CD8-positive, alpha-beta memory T cell (primary cell): ENCODE measurements at places on chromosomes 2 and 18. TPM values are rescaled to one million over a fixed set of nuclear protein-coding genes. Genes with fewer than 3 reads are reported as not detected.

- DNase-seq, result no peak
These were observed 195.4 kb upstream of the RMP24 start for GRCh38 chr18:35777039-35777438.

GRCh38 chr2:193776988-193777387 is 1582.3 kb upstream of the TMEFF2 start:
- DNase-seq, result no peak

DNA sequence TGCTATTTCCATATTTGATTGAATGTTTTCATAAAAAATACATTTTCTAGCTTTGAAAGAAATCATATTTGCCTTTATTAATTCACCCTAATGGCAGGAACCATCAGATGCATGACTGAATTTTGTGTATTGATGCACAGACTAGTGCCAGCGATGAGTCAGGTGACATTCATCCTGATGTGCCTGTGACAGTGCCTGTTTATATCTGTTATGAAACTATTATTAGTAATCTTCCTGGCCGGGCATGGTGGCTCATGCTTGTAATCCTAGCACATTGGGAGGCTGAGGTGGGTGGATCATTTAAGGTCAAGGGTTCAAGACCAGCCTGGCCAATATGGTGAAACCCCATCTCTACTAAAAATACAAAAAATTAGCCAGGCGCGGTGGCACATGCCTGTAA is 170.0 kb downstream of the TSN start:
- no peak for DNase-seq

DNA sequence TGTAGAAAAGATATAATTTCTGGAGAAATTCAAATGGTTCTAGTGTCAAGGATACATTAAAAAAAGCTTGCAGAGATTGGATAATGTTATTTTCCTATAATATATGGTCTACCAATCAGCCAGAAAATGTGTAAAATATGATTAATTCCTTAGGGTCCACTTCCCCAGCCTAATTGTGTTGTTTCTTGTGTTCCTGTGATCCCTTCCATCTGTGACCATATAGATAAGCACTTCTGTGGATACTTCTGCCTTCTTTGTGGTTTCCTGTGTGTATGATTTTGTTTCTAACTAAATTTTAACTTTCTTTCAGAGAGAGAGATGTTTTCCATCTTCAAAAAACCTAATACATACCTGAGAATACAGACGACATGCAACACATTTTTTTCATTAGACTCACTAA is 367.1 kb upstream of the PIK3C3 start:
- no peak for DNase-seq

- no peak for DNase-seq
These were observed 13.0 kb downstream of the C2orf74 start for GRCh38 chr2:61175036-61175435.

DNA sequence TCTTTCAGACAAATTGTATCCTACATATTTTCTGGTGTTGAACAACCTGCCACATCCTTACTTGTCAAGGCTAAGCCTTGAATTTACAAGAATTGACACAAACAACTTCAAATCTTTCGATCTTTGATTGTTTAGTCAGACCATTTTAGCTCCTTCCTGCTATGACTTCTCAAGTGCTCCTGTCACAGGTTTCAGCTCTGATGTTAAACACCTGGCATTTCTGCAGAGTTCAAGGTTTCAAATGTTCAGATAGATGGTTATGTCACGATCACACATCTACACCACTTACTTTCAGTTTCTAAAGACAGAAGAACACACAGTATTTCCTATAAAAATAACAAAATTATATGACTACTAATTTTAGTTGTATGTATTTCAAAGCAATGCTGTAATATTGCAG is 84.0 kb downstream of the RND3 start:
- no peak for DNase-seq

GRCh38 chr18:79329786-79330185 is 65.9 kb upstream of the NFATC1 start:
- DNase-seq, result no peak

- DNase-seq, result no peak
These were observed 298.0 kb upstream of the SOX11 start for GRCh38 chr2:5394223-5394622.

DNA sequence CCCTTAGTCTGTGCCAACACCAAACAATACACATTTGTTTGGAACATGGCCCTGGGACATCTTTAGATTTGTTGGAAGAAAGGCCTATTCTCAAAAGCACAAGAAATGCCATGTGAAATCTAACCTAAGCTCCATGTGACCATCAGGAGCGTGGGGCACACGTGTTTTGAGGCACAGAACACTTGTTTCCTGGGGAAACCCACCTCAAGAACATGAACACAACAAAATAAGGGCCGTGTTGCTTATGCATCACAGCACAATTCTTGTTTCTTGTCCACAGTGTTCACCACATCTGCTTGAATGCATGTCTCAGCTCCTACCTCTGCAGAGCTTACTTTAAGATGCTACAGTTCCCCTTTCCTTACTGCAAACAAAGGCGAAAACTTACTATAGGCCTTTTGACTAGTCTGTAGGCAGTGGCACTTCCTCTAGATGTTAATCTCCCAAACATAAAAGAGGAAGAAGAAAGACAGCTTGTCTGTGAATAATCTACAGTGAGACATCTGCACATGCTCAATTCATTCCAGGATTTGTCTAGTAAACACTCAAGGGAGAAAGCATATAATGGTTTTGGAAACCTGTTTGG is 165.0 kb downstream of the ANKRD44 start:
- peak; percentile 66 for DNase-seq

DNA sequence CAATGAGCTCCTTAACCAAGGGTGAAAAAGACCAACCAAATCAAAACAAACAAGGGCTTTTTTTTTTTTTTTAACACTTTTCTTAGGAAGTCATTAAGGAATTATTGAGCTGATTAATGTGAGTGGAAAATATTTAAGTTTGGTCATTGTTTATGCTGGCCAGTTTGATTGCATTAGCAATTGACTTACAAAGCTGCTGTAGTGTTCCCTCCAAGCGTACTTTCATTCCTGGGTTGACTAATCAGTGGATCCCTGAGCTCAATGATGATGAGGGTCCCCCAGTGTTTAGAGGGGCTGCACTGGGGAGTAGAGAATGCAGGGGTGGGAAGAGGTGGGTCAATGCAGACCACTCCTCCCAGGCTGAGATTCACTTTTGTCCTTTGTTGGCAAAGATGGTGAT is 119.3 kb downstream of the PRKCE start:
- DNase-seq, result no peak

- DNase-seq, result no peak
These were observed 145.0 kb downstream of the CLIP4 start for GRCh38 chr2:29260142-29260772.

GRCh38 chr2:154195644-154196195 is 324.0 kb downstream of the GALNT13 start:
- no peak for DNase-seq

DNA sequence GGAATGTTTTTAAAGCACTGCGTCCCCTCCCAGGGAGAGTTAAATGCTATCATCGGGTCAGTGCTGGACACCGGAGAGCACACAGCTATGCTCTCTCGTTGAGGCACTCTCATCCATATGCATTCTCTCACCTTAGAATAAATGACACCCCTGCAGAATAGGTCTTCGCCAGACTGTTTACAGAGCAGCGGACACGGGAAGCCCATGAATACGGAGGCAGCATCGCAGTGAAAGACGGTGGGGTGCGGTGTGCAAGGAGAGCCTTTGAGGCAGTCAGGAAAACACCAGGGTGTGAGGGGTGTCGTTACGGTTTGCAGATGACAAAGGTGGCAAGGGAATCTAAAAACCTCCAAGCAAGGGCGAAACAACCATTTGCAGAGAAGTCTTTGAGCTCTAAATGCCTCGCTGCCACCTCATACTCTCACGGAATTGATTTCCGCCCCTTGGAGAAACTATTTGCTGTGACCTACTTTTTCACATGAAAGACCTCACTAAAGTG is 169.2 kb upstream of the FHL2 start:
- DNase-seq, result no peak

GRCh38 chr18:23068570-23069310 is 66.5 kb upstream of the CABLES1 start:
- DNase-seq, result no peak

DNA sequence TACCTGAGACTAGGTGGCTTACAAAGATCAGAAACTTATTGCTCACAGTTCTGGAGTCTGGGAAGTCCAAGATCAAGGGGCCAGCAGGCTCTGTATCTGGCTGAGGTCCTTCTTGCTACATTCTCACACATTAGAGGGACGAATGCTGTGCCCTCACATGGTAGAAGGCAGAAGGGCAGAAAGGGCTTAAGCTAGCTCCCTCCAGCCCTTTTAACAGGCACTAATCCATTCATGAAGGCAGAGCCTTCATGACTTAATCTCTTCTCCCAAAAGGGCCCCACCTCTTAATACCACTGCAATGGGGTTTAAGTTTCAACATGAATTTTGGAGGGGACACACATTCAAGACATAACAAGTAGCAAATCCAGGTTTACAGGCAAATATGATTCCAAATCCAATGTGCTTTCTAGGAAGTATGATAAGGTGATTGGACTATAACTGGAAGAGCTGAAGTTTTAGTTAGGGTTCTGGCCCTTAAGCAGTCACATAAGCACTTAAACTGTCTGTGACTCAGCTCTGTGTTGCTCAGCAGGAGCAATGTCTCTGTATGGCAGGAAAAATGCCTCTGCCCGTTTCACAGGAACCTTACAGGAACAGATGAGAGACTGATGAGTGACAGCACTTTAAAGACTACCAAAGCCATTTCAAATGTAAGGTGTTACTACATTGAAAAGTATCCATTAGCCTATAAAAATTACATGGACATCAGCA is 119.6 kb upstream of the PTPRM start:
- DNase-seq, result no peak

GRCh38 chr2:203126996-203127395 is 111.8 kb upstream of the CYP20A1 start:
- DNase-seq, result no peak

DNA sequence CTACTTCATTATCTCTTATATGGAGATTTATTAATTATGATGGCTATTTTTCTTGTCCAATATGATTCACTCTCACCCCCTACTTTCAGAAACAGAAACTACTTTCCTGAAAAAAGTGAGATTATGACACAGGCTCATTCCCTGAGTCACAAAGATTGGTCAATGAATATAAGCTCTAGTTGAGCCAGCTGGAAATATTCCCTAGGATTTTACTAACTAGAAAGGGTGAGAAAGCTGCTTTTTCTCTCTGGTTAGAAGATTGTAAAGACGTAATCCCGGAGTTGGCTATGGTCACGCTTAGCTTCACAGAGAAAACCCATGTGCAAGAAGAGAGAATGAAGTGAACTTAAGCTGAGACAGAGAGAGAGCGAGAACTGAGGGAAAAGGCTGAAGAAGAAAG is 223.7 kb upstream of the SMAD7 start:
- no peak for DNase-seq

- no peak for DNase-seq
These were observed 396.0 kb downstream of the ERBB4 start for GRCh38 chr2:212142631-212143030.

- no peak for DNase-seq
These were observed 33.8 kb upstream of the HNRNPA3 start for GRCh38 chr2:177178797-177179196.

DNA sequence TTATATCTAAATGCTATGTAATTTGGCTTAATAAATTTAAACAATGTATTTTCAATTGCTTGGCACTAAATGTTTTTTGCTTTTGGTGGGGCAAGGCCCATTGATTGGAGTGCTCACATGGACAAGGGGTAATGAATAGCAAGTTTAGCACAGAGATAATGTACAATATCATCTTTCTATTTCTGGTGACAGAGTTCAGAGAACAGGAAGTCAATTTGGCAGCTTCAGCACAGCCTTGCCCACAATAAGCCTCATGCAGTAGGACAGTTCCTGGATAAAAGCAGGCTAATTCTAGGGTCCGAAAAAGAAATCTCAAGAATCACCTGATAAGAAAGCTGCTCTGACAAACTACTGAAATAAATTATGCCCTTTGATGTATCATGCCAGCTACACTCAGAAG is 443.9 kb upstream of the FSHR start:
- no peak for DNase-seq

DNA sequence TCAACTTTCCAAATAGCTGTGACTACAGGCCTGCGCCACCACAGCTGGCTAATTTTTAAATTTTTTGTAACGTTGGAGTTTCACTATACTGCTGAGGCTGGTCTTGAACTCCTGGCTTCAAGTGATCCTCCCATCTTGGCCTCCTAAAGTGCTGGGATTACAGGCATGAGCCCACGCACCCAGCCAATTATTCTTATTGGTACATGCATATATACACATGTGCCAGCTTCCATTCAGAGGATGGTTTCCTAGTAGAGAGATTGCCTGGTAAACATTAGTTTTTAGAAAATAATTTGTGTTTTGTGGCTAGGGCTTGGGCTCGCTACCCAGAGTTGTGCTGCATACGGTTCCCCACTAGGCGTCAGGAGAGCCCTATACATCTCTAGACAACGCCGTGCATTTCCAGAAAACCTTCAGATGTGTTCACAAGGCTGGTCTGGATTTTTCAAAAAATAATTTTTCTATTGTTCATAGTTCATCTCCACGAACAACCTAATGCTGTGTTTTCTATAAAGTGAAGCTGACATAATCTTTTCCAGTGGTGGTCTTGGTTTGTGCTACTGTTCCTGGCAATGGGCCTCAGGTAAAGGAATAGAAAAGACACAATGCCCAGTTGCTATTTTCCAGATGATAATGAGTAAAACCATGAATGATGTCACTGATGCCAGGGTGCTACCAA is 14.6 kb upstream of the AFG3L2 start:
- DNase-seq, result peak; percentile 27

GRCh38 chr2:200757399-200757798 is 54.3 kb upstream of the BZW1 start:
- DNase-seq, result no peak

The SERPINB10 gene
- not detected for polyA plus RNA-seq

The CROCC2 gene
- polyA plus RNA-seq, result not detected

The RAB17 gene
- polyA plus RNA-seq, result not detected

The GPATCH11 gene
- polyA plus RNA-seq, result 9.0 TPM

The C2orf81 gene
- polyA plus RNA-seq, result 2.6 TPM

The TXNDC2 gene
- not detected for polyA plus RNA-seq

The FIGLA gene
- polyA plus RNA-seq, result not detected

The MYO7B gene
- not detected for polyA plus RNA-seq

The TSHZ1 gene
- polyA plus RNA-seq, result 9.0 TPM

The CTDSP1 gene
- polyA plus RNA-seq, result 32.2 TPM

The RIT2 gene
- not detected for polyA plus RNA-seq
